Sigmoid colon (tissue), 7 donors: ENCODE measurements at places on chromosomes 3 and 15. TPM values are rescaled to one million over a fixed set of nuclear protein-coding genes. Genes with fewer than 3 reads are reported as not detected.

The SAXO2 gene
- polyA plus RNA-seq, result 0.57 TPM

The RTP1 gene
- 0.04 TPM for polyA plus RNA-seq

The PPP1R14D gene
- 212 TPM for polyA plus RNA-seq

The DBR1 gene
- polyA plus RNA-seq, result 6.9 TPM

The ZKSCAN7 gene
- polyA plus RNA-seq, result 1.8 TPM

- H3K27me3 ChIP-seq, result no peaks in the 10 kb centered on the region
- no peaks in the 10 kb centered on the region for H3K36me3 ChIP-seq
- no peaks in the 10 kb centered on the region for H3K4me1 ChIP-seq
- H3K4me3 ChIP-seq, result no peak overlapping the region
These were observed 42.8 kb downstream of the MYO5C start for GRCh38 chr15:52252781-52253180.

DNA sequence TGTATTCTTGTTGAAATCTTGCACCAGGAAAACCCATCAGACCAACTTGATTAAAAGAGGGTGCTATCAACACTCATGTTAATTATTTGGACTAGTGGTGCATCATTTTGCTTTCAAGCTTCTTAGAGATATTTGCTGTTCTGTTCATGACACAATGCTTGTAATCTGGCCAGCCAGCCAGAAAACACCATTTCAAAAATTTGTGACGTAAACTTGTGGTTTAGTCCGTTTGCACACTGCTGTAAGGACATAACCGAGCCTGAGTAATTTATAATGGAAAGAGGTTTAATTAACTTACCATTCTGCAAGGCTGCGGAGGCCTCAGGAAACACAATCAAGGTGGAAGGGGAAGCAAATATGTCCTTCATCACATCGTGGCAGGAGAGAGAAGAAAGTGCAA, 374.3 kb upstream of the TGFBR2 start:
- no peaks in the 10 kb centered on the region for H3K4me1 ChIP-seq
- no peaks in the 10 kb centered on the region for H3K27me3 ChIP-seq
- no peaks in the 10 kb centered on the region for H3K36me3 ChIP-seq

DNA sequence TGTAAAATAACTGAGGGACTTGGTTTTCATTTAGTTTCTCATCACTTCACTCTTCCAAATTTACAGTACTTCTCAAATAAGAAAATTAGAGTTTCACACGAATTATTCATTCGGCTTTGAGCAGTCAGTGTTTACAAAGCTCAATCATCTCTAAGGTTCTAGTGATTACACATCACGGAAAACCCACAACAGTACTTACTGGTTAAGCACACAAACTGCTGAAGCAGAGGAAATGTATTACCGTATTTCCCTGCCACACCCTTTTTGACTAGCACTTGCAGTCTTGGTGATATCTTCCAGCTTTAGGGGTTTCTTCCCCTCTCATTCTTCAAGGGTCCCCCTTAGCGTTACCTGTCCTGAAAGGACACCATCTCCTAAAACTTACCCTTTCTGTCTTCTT, 164.8 kb upstream of the CDIN1 start:
- H3K4me1 ChIP-seq, result no peaks in the 10 kb centered on the region
- no peaks in the 10 kb centered on the region for H3K27me3 ChIP-seq
- DNase-seq, result no peak
- no peak overlapping the region for H3K27ac ChIP-seq

DNA sequence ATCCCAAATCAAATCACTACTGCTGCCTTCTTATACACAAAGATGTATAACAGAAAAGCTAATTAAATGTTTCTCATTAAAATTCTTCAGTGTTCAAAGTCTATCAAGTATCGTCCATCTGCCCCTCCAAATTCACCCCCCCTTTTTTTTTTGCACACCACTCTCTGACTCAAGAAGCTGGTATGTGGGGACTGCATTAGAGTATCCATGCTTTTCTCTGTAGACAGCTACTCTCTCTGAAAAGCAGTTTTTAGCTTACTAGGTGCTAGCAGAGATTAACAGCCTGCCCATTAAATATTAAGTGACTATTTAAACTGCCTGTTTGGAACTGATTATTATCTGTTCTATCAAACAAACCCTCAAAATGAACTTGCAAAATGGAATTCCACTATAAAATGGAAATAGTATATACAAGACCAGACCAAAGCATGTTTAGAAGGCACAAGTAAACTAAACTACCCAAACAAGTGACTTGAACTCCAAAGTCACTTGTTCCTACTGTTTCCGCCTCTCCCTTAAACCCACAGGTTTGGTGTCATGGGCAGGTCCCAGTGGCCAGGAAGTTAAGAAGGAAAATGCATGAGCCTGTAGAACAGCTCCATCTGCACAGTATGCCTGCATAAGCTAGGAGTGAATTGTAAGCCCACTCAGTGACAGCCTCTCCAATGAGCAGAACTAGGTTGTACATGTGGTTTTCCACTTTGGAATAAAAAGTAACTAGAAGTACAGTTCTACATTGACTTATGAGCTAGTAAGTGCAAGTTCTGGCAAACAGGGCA, 32.5 kb downstream of the GBE1 start:
- H3K36me3 ChIP-seq, result no peaks in the 10 kb centered on the region
- H3K4me3 ChIP-seq, result no peak overlapping the region
- no peak for DNase-seq
- no peak overlapping the region for H3K27ac ChIP-seq
- peaks cover 3% of the 10 kb centered on the region for H3K4me1 ChIP-seq

DNA sequence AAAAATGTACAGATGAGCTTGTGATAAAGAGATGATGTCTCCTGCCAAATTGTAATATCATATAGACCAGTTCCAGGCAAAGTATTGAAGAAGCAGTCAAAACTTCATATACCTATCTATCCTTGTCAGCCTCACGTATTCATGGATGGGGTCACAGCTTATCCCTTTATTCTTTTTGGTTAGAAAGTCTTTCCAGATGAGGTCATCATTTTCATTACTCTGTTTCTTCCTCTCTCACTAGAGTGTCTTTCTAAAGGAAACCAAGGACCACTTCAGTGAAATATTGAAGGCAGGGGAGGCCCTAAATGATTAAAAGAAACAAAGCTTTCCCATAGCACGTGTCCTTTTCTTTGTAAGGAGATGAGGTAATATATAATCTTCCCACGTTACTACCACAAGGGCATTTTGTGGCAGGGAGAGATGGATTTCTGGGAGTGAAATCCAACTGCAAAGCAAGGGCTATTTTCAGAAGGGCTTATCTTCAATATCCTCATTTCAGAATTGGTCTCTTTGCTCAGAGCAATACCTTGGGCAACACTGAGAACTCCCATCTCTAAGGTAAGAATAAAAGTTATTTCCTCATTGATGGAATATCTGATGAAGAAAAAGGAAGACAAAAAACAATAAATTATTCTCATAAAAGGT, 260.2 kb downstream of the TIGIT start:
- peaks cover 17% of the 10 kb centered on the region for H3K4me1 ChIP-seq
- no peak for DNase-seq
- H3K27ac ChIP-seq, result no peak overlapping the region
- H3K36me3 ChIP-seq, result no peaks in the 10 kb centered on the region
- H3K4me3 ChIP-seq, result no peak overlapping the region

GRCh38 chr3:46853441-46854415, 9.5 kb downstream of the MYL3 start:
- H3K27me3 ChIP-seq, result no peaks in the 10 kb centered on the region
- H3K36me3 ChIP-seq, result no peaks in the 10 kb centered on the region
- no peak overlapping the region for H3K27ac ChIP-seq
- peak; percentile 34 for DNase-seq
- H3K4me1 ChIP-seq, result no peaks in the 10 kb centered on the region

DNA sequence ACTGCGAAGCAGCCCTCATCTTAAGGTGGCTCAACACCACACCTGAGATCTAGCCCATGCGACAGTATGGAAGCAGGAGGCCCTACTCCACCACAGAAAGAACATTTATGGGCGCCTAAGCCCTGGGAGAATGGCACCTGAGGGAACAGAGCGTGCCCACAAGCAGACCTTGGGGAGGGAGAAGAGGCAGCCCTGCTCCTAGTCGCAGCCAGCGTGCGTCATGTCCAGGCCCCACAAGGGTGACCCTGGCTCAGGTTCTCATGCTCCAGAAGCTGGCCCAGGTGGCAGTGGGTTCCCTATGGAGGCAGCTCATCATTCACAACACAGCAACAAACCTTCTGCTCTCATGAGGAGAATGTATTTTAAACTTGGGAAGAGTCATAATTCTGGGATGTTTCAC, 19.3 kb upstream of the ANPEP start:
- H3K27me3 ChIP-seq, result no peaks in the 10 kb centered on the region
- peaks cover 32% of the 10 kb centered on the region for H3K36me3 ChIP-seq
- H3K4me3 ChIP-seq, result no peak overlapping the region
- H3K4me1 ChIP-seq, result peaks cover 13% of the 10 kb centered on the region
- no peak overlapping the region for H3K27ac ChIP-seq
- DNase-seq, result no peak
